Activated CD8-positive, alpha-beta memory T cell treated with anti-CD3 and anti-CD28 coated beads for 4 hours (primary cell): ENCODE measurements at places on chromosomes 2 and 18.

DNA sequence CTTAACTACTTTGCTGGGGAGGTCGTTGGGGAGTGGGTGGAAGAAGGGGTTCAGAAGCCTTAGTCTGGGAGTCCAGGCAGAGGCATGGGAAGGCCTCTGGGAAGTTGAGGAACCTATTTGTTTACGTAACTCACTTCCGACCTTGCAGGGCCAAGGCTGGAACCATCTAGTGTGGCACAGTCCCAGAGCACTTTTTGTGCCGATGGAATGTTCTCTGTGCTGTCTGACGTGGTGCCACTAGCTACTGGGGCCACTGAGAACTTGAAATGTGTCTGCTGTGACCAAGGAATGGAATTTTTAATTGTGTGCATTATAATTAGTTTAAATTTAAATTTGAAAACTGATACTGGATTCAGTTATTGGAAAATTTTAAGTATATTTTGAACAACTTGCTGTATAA, 139.7 kb downstream of the FAM161A start:
- DNase-seq, result no peak

DNA sequence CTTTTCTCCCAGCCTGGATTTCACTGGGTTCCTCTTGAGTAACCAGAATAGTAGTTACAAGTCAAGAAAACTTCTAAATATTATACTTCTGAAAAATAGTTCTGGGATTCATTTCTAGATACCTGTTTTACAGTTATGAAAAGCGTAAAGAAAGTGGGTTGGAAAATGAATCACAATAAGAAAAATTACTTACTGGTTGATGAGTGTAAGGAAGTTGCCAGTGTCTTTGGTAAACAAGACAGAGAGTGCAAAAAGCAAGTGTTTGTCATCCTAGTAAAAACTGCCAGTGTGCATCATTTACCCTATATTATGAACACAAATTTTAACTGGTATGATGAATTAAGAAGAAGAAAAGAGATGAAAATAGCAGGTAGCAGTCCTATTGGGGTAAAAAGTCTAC, 88.9 kb downstream of the R3HDM1 start:
- DNase-seq, result no peak

DNA sequence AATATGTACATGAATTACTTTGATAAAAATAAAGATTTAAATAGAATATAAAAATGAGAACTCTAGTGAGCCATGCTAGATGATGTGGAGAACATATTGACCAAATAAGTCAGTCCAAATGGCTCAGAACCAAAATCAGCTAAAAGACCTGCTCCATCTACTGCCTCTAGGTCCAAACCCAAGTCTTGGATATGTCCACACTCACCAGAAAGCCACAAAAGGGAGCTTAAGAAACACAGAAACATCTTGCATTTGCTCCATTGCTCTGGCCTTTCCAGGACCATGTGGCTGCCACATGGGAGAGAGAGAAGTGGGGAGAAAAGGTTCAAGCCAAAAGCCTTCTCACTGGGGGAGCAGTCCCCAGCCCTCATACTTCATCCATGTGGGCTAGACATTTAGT, 272.5 kb downstream of the DYSF start:
- DNase-seq, result no peak

- DNase-seq, result no peak
Observed at GRCh38 chr2:113203217-113203530, 29.4 kb downstream of the PSD4 start.

GRCh38 chr2:127857265-127857808, 618 bp downstream of the POLR2D start:
- no peak for DNase-seq
